ENCODE measurements at places on chromosomes 7 and 10.

GRCh38 chr10:48480397-48481374 lies 124.2 kb downstream of the ARHGAP22 start:
- H3K4me3 ChIP-seq = no peak overlapping the region
- no peak overlapping the region for H3K27ac ChIP-seq
- no peaks in the 10 kb centered on the region for H3K4me1 ChIP-seq
- H3K27me3 ChIP-seq = peaks cover 2% of the 10 kb centered on the region
- no peaks in the 10 kb centered on the region for H3K36me3 ChIP-seq

DNA sequence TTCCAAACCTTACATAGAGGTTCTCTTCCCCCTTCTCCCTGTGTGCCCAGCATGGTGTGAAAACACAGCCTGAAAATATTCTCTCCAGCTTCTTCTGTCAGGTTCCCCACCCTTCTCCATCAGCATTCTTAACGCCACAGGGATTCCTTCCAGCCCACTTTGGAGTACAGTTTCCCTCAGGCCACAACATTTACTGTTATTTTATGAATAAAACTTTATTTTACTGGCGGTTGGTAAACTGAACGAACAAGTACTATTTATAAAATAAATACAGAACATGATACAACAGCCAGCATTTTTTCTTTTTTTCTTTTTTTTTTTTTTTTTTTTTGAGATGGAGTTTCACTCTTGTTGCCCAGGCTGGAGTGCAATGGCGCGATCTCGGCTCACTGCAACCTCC lies 31.6 kb upstream of the GPNMB start:
- no peaks in the 10 kb centered on the region for H3K36me3 ChIP-seq
- no peak overlapping the region for H3K4me3 ChIP-seq
- H3K4me1 ChIP-seq = peaks cover 3% of the 10 kb centered on the region

DNA sequence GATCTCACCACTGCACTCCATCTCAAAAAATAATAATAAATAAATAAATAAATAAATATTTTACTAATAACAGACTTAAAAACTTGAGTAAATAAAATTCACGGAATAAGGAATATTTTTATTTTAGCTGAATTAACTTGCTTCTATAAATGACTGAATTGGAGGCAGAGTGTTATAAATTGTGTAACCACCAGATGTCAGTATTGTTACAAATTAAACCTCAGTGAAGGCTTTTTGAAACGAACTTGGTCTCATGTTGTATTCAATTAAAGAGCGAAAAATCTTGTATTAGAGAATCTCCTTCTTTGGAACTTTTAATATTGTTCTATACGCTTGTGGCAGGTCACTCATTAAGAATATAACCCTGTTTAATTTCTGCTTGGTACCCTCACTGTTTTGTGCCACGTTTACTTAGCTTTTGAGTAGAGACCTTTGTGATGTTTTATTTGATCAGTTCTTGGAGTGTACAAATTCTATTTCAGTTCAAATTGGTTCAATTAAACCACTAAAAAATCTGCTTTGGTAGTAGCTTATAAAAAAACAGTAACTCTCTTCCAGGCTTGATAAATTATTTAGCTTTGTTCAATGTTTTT lies 45.6 kb upstream of the SCIN start:
- no peak overlapping the region for H3K4me3 ChIP-seq
- H3K4me1 ChIP-seq = no peaks in the 10 kb centered on the region
- DNase-seq = peak; percentile 64
- no peaks in the 10 kb centered on the region for H3K27me3 ChIP-seq
- no peaks in the 10 kb centered on the region for H3K36me3 ChIP-seq

DNA sequence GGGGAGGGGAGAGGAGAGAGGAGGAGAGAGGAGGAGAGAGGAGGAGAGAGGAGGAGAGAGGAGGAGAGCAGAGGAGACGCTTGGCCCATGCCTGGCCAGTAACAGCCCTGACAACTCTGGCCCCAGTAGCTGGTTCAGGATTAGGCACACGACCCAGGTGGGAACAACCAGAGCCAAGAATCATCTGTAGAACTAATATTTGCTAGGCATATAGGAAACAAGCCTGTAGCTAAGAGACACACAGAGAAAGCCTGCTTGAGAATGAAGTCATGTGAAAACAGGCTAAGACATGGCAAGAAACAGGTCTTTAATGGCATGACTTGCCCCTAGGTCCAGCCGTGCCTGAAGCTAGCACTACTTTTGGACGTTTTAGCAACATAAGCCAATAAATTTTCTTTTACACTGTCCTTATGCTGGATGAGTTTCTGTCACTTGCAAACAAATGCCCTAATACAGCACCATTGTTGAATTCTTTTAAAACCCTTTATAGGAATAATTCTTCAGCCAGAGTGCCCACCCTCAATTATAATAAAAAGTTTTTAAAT lies 17.5 kb downstream of the OSBPL3 start:
- H3K4me1 ChIP-seq = no peaks in the 10 kb centered on the region
- no peak for DNase-seq
- no peaks in the 10 kb centered on the region for H3K36me3 ChIP-seq
- no peak overlapping the region for H3K4me3 ChIP-seq
- H3K27ac ChIP-seq = no peak overlapping the region

DNA sequence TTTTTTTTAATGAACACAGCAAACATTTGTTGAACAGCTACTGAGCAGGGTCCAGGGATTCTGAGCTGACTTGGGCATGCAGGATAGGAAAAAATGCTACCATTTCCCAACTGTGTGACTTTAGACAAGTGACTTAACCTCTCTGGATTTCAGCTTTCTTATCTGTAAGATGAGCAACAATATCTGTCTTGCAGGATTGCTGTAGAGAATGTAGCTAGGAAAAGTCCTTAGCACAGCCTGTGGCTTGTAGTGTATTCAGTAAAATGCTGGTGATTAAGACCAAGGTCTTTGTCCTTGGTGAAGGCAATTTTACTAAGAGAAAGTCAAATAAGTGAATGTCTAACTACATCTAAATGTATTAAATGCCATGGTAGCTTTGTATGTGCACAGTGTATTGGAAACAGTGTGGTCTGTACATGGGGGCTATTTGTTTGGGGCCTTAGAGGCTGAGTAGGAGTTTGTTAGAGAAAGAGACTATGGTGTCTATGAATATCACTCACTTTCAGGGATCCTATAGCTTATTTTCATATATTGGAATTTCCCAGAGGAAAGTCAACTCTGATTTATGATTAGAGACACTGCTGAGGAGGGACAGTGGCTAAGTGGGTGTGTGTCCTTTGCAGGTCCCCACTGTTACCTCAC lies 118.9 kb downstream of the CDH23 start:
- no peak overlapping the region for H3K4me3 ChIP-seq
- no peak overlapping the region for H3K27ac ChIP-seq
- no peak for DNase-seq
- no peaks in the 10 kb centered on the region for H3K36me3 ChIP-seq
- no peaks in the 10 kb centered on the region for H3K27me3 ChIP-seq

Measured in muscle of leg (tissue), 16 donors.